ENCODE measurements at places on chromosomes 2 and 18.

DNA sequence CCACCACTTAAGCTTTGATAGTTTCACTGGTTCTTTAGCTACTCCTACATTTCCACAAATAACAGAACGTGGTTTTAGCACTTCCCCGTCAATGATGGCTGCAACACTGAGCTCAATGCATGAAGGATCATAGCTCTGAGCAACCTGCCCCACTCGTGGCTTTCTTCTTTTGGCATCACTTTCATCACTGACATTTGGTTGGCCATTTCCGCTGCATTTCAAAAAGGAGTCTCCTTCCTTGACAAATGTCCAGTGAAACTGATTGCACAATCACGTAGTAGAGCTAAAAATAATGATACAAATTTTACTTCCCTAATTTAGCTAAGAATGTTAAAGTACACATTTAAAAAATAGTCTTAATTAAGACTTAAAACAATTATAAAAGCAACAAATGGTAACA is 205.2 kb upstream of the HDAC4 start:
- no peak for DNase-seq

- DNase-seq: no peak
These were observed 25.1 kb upstream of the GPR75 start for GRCh38 chr2:53884883-53885282.

DNA sequence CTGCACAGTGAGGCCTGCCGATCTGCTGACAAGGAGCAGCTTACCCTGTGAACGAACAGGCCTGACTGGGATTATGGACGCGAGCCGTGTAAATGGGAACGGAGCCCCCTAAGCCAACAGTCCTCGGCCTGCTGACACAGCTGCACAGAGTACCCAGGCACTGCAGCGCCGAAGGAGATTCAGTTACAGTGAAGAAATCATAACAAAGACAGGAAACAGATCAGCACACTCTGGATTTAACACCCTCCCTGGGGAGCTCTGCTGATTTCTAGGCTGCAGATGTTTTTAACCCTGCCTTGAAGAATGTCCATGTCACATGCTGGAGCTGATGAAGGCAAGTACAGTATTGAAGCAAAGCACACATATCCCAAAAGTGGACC is 43.4 kb downstream of the COLEC12 start:
- no peak for DNase-seq

DNA sequence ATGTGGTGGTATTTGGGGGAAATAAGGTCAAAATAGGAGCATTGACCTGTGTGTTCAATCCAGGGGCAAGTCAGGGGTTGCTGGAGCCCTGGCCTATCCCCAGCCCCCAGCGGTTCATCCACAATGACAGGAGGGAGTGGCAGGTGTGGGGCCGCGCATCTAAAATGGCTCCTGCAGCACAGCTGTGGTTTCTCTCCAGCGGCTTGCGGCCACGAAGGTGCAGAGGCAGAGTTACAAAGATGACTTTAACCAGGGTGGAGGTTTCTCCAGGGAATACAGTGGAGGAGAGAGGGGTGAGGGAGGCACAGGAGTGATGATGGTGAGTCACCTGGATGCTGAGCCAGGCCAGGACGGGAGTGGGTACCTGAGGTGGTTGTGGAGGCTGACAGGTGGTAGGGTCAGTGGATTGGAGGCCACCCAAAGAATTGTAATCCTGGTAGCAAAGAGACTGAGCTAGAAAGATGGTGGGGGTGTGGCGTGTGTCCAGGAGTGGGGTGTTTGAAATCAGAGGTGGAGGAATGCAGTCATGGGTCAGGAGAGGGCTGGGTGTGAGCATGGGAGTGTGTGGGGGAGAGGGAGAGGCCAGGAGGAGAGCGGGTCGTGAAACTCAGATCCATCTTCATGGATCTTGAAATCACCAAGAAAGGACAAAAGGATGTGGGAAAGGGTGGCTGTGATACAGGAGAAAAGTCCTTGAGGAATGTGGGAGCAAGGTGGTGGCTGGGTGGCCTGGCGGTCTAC is 83.2 kb downstream of the CTIF start:
- no peak for DNase-seq

DNA sequence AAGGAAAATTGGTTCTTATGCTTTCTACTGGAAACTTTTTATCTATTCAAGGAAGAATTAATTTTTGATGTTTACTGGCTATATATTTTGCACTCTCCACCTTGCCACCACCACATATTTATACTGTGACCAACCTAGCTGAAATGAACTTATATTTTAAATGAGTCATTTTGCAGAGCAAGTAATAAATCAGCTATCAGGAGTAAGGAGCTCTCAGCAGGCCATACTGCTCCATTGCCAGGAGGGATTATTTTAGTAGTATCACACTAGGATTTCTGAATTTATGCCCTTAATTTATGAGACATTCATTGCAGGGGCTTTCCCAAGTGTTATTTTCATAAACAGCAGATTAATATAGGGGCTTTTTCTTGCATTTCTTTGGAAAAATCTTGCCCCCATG is 125.8 kb upstream of the CYP1B1 start:
- no peak for DNase-seq

- DNase-seq: no peak
These were observed 274.3 kb upstream of the FBXO11 start for GRCh38 chr2:48180557-48180956.

DNA sequence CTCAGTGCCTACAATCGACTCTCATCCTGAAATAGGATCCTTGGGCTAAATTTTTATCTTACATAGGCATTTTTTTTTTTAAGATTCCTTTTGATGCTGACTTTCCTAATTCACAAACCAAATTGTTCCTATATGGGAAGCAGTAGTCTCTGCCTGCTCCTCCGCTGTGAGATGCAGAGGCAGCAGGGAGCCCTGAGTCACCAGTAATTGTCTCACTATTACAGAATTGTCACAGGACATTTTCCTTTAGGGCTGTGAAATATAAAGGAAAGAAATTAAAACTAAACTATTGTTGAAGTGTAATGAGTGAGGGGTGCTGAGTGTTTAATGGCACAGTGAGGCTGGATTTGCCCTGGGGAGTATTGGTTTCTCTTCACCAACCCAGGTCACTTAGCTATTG is 63.8 kb downstream of the MYO3B start:
- no peak for DNase-seq

DNA sequence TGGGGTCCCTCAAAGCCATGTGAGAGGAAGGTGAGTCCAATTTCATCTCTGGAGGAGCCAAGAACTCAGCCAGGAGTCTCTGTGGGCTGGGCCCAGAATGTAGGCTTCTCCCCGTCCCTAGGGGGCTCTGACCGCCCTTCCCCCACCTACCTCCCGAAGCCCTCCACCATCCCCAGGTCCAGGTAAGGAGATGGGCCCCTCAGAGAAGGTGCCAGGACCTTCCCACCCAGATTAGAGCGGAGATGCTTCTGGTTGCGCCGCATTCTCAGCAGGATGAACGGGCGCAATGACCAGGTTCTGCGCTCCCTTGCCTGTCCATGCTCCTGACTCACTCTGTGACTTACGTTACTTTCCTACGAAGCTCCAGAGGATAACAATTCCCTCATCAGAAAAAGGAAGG is 23.0 kb downstream of the ST8SIA5 start:
- no peak for DNase-seq

DNA sequence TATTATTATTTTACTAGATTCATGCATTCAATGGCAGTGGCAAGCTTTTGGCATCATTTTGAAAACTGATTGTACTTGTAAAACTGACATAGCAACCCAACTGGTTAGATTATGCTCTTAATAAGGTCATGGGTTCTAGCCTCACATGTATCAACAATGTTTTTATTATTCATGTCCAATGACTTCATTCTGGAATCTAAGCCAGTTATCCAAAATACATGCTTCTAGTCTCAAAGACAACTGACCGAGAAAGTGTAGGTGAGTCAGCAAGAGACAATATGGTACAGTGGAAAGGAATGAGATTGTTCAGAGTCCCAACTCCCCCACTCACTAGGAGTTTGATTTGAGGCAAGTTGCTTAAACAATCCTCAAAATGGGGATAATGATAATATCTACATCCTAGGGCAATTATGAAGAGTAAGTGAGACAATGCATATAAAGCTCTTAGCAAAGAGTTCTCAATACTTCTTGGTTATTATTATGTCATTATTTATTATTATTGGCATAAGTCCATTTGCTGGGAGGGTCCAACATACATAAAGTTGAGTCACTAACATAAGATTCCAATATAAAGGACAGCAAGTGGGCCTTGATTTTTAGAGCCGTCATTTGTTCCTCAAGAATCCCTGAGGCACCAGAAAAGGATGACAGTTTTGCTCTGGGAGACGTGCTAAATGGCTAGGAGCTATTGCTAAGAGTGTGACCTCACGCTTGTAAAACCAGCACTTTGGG is 99.4 kb downstream of the NEB start:
- DNase-seq: no peak

DNA sequence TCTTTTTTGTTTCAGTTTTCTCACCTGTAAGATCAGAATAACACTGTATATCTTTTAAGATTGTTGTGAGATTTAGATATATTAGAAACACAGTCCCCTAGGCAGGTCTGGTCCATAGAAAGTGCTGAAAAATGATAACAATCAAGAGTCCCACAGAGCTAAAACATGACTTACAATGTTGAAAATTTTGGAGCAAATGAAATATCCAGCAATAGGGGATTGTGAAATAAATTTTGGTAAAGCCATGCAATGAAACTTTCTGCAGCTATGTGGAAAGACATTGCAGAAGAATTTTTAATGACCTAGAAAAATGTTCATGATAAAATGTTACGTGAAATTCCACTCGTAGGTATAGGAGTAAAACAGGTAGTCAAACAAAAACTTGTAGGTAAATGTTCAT is 127.6 kb upstream of the SERPINE2 start:
- DNase-seq: no peak

Measured in stimulated activated CD4-positive, alpha-beta T cell treated with anti-CD3 and anti-CD28 coated beads, Interleukin-1b, Interleukin-23, amount 100 ng/mL, for 4 hours (primary cell).